NCI-H510A treated with DMSO at 0.1 percent for 48 hours (cell line): ENCODE measurements at places on chromosomes 12 and 14.

GRCh38 chr12:27246774-27247173 lies 2.7 kb downstream of the STK38L start:
- no peak for DNase-seq

DNA sequence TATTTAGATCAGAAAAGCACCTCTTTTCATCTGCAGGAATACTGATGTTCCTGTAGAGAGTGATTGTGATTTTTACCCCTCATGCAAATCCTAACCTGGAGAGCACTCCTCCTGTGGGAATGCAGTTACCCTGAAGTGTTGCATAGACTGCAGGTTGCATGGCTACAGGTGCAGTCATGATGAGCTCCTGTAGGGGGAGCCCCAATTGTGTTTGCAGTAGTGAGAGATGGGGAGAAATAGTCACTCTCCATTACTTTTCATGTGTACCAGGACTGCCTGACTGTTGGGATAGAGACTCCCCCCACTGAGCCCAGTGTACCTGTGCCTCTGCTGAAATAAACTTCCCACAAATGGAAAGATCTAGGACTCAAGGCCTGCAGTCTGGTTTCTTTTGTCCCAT lies 1086.5 kb downstream of the SLC6A15 start:
- DNase-seq = no peak

- DNase-seq = no peak
These were observed 21.4 kb upstream of the SEL1L start for GRCh38 chr14:81555051-81555450.

DNA sequence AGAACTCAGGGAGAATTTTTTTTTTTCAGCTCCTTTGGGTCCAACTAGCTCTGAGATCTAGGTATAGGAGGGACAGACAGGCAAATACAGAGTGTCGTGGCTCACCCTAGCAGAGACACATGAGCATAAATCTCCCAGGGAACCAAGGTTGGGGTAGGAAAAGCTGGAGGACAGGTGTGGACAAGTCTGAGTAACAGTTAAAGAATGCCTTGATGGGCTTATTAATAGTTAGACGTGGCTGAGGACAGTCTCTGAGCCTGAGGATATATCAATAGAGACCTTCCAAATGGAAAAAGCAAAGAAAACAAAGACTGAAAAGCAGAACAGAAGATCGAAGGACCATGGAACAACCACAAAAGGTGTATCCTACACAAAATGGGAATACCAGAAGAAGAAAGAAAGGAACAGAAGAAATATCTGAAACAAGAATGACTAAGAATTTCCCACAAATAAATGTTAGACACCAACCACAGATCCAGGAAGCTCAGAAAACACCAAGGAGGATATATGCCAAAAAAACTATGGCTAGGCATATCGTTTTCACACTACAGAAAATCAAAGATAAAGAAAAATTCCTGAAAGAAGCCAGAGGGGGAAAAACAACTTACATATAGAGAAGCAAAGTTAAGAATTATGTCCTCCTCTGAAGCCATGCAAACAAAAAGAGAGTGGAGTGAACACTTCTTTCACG lies 80.9 kb downstream of the PTPRB start:
- no peak for DNase-seq

- DNase-seq = no peak
These were observed 703.0 kb upstream of the LRFN5 start for GRCh38 chr14:40903709-40904108.

- DNase-seq = peak; percentile 33
These were observed 117.2 kb downstream of the PPM1H start for GRCh38 chr12:62817556-62818271.

- peak; percentile 80 for DNase-seq
These were observed 17.3 kb upstream of the TMPRSS12 start for GRCh38 chr12:50825372-50825838.

DNA sequence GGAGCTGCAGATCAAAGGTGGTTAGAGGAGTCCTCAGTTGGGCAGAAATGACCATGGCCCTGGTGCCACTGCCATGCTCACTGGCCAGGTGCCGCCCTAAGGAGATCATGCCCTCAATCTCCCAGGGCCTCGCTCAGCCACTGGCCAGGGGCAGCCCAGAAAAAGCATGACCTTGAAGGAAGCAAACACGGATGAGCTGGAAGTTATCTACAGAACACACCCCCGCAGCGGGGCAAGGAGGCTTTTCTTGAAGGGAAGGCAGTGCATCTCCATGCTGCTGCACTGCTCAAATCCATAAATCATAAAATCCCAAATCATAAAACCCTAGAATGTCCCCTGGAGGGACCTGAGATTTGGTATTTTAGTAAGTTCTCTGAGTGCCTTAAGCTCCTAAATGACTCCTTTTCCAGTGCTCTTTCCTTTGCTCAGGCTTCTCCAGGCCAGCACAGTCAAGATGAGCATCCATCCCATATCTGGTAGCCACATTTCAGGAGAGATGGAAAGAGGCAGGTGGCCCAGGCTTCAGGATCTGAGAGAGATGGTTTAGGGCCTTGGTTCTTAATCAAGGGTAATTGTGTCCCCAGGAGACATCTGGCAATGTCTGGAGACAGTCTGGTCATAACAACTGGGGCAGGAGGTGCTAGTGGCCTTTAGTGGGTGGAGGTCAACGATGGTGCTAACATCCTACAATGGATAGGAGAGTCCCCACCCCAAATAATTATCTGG lies 217.3 kb downstream of the RBM19 start:
- no peak for DNase-seq

DNA sequence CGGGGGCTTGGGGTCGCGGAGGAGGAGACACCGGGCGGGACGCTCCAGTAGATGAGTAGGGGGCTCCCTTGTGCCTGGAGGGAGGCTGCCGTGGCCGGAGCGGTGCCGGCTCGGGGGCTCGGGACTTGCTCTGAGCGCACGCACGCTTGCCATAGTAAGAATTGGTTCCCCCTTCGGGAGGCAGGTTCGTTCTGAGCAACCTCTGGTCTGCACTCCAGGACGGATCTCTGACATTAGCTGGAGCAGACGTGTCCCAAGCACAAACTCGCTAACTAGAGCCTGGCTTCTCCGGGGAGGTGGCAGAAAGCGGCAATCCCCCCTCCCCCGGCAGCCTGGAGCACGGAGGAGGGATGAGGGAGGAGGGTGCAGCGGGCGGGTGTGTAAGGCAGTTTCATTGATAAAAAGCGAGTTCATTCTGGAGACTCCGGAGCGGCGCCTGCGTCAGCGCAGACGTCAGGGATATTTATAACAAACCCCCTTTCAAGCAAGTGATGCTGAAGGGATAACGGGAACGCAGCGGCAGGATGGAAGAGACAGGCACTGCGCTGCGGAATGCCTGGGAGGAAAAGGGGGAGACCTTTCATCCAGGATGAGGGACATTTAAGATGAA lies 630 bp downstream of the FOS start:
- DNase-seq = peak; percentile 27

- DNase-seq = no peak
These were observed 95.3 kb upstream of the MED13L start for GRCh38 chr12:116372815-116373214.

DNA sequence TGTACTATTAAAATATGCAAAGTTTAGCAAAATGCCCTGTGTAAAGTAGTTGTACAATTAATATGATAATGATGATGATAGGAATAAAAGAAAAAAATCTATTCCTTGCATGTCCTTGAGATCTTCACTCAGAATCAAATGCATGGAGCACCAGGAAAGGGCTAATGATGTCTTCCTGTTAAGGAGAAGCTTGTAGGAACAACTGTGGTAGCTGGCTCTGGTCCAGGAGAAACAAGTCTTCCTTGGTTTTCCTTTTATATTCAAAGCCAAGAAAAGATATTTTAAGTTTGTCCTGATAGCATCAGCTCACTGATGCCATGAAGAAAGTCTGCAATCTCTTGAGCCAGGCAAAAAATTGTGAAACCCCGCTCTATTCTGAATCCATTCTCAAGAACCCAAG lies 138.9 kb downstream of the PIK3C2G start:
- no peak for DNase-seq

- no peak for DNase-seq
These were observed 71.7 kb downstream of the CRADD start for GRCh38 chr12:93748672-93749383.

DNA sequence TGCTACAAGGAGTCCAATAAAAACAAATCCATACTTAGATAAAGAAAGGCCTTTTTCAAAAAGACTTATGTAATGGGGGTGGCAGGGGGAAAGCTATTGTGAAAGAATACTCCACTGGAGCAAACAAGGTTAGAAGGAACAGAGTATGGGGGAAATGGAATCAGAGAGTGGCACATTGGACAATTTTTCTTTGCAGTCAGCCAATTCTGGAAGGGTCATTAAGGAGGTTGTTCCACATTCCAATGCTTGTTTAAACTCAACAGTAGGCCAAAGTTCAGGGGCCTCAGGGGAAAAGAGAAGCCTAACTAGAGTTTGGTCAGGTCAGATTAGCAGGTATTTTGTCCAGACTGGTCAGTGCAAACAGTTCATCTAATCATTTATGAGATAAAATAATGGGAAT lies 105.2 kb upstream of the RESF1 start:
- DNase-seq = no peak

DNA sequence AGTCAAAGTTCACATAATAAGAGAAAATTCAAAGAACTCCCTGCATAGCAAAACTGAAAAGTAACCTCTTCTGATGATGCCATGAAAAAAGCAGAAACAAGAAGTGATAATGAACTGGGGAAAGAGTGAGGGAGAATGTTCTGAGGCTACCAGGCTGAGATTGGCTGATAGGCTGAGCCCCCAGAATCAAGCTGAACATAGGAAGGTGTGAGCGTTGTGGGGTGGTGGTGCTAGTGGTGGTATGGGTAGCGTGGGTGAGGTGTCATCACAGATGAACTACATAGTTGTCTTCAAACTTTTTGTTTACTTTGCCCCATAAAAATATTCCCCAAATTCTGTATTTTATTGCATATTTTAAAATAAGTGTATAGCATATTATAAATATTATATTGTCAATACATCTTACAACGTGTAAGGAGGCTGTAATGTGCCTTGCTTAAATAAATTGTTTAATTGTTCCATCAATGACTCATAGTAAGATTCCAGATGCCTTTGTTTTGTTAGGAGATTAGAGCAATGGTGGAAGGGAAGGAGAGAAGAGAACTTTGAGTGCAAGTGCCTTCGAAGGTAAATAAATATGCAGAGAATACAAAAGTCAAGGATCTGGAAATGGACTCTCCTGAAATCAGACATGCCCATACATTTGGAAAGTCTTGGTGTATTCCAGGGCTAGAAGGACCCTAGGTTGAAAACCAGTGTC lies 15.8 kb upstream of the CFAP54 start:
- no peak for DNase-seq

- no peak for DNase-seq
These were observed 5.3 kb upstream of the GDF11 start for GRCh38 chr12:55737581-55738122.

GRCh38 chr12:24839268-24839791 lies 109.6 kb downstream of the BCAT1 start:
- DNase-seq = no peak

GRCh38 chr12:111283521-111283920 lies 85.4 kb downstream of the PHETA1 start:
- no peak for DNase-seq

DNA sequence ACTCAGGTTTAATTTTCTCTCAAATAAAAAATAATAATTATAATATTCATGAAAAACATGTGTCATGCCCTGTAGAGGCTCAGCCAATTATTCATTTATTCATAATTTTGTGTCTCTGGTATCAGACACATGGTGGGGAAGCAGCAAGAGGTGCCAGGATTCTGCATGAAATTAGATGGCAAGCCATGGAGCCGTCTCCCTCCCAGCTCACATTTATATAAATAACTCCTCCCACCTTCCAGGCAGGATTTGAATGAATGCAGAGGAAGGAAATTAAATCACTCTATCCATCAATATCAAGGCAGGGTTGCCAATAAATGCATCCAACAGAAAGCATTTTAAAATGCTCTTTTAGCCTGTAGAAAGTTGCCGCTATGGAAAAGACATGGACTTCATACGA lies 98.1 kb downstream of the PTPRR start:
- no peak for DNase-seq

DNA sequence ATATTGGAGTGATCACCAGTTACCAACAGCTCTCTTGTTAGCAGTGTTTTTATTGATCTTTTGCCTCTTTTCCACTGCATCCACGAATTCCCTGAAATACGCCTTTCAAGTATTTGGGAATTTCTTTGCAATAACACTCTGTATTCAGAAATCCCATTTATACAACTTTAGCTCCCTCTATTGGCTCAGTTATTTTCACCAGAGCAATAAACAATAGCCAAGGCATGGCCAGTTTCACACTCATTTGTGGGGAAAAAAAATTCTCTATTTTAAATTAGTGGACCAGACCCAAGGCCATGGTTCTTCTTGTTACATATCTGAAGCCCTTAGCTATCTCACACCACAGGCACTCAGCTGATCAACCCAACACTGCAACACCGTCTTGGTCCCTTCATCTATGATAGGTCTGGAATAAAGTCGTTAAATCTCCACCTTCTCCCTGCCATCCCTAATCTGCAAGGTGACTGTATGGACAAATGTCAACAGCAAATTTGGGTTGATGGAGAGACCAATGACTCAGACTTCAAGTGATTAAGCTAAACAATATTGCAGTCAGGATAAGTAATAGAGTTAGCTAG lies 92.4 kb upstream of the TMEM260 start:
- DNase-seq = no peak

- no peak for DNase-seq
These were observed 30.5 kb downstream of the USP44 start for GRCh38 chr12:95520816-95521215.

- no peak for DNase-seq
These were observed 71.3 kb downstream of the TSPAN11 start for GRCh38 chr12:30997685-30998440.

DNA sequence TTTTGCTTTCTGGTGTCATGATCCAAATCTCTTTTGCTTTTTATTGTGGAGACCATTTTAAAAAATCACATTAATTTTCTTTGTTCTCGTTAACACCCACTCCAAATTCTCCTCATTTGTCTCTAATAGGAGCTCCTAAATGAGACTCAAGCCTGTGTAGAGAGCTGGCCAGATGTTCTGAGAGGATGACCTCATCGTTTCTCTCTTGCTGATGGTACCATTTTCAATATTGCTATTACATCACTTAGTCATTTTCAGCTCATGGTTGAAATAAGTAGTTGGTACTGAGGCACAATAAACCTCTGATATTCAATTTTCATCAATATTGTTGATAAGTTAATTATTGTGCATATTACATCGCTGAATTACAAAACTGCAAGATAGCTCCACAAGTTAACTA lies 31.5 kb downstream of the SPTB start:
- peak; percentile 84 for DNase-seq
